Kasumi-1 (cell line): ENCODE measurements at places on chromosomes 12 and 14.

DNA sequence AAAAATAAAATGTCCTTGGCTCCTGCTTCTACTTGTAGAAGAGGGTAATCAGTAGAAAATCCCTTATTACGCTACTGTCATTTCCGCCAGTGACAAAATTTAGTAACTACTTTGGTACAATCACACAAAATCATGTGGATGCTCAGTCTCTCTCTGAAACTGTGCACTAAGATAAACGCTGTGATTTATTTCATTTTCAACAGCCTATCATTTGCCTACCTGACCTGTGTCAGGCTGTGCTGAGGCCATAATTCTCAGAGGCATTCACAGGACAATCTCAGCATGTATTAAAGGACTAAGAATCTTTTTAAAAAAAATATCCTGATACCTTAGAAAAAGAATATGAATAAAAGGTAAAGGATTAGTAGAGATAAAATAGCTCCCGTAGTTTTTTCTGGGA, 226.0 kb downstream of the RASSF9 start:
- DNase-seq, result no peak

DNA sequence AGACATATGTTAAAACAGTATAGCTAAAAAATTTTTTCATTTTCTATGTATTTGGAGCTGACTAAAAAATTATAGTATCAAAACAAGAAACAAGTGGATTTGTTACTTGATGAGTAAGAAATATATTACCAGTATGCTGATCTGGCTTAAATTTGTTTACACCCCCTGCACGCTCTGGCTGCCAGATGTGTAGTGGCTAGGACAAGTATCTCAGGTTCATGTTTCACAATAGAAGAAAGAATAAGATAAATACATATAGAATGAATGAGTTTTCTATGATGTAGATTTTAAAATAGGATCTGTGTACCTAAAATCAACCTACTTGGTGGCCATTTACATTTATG, 13.1 kb downstream of the NAA30 start:
- no peak for DNase-seq

DNA sequence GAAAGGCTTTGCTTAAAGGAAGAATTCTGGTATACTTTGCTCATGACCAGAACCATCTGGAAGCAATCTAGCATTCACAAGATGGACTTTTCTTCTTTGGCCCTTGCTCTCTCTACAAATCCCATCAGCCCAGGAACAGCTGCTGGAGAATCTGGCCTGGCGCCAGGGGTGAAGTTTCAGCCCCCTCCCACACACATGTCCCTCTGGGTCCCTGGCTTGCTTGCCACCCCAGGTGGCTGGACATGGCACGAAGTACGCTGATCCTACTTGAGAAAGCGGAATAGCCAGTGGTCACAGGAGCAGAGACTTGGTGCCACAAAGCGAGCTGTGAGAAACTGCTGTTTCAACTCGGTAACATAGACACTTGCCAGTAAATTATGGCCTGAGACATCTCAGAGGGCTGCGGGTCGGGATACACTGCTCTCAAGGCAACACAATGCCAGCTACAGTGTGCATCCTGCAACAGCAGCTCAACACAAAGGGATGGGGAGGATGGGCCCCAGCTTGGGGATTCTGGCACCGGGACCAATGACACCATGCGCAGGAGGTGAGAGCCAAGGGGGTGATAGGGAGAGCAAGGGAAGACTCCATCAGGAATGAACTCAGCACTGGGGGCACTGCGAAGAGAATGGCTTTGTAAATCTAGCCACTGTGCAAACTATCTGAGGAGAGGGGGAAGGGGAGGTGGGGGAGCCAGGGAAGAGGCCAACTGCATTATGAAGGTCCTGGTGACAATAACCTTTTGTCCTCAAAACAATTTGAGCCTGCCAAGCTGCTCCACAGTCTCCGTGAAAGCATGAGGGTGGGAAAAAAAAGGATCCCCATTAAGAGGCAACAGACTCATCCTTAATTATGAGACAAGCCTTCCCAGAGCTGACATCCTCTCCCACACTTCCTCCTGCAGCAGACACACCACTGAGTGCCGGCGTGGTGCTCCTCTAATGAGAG, 219.9 kb downstream of the PPM1H start:
- no peak for DNase-seq

DNA sequence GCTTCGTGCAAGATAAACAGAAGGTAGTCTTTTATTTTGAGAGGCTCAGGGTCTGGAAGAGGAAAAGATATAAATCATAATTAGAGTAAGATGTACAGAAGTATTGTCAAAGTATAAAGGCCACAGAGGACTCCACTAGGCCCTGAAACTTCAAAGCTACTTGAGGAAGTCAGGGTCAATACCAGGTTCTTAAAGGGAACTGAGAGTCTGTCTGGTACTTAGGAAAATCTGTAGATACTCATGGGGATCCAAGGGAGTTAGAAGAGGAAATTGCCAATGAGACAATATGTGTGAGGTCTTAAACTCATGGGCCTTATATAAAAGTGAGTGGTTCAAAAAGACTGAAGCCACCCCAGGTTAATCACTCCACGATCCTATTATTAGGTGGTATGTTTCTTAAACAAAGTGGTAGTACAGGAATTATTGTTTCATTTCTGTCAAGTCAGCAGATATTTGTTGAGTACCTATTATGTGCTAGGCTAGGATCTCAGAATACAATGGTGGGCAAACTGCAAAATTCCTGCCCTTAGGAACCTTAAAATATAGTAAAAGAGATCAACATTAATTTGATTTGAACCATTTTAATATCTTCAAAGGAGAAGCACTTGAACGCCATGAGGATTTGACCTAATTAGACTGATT, 314.6 kb downstream of the ADAMTS20 start:
- no peak for DNase-seq

DNA sequence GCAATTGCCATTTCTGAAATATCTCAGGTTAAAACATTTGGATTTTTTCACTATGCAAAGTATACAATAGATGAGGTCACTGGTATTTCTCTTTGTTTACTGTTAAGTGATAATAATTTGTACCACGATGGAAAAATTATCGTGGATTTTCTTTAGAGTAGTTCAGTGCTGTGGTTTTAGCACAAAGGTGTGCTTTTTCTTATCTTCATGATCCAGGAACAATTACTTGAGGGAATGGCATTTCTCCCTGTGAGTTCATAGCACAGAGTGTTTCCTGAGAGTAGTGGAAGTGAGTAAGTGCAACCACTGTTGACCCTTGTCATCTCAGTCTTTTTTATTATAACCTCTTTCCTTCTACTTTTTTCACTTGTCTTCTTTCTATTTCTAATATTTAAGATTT, 86.8 kb downstream of the FGD4 start:
- no peak for DNase-seq

DNA sequence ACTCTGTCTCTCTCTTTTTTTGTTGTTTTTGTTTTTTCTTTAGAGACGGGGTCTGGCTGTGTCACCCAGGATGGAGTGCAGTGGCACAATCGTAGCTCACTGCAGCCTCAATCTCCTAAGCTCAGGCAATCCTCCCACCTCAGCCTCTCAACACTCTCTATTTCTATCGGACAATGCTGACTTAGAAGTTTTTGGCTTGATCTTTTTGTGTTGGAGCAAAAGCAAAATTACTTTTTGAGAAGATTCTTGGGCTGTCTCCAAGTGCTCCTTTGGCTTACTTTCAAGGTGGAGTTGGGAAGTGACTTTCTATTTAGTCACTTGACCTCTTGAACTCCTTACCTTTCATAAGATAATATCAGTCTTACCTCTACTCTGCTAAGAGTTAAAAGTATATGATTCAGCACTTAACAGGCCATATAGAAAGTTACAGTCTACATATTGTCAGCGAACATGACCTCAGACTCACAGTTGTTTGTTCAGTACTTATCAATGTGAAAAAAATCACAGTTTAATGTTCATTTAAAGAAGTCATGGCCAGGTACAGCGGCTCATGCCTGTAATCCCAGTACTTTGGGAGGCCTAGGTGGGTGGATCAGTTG, 15.4 kb upstream of the MIA2 start:
- DNase-seq, result no peak

DNA sequence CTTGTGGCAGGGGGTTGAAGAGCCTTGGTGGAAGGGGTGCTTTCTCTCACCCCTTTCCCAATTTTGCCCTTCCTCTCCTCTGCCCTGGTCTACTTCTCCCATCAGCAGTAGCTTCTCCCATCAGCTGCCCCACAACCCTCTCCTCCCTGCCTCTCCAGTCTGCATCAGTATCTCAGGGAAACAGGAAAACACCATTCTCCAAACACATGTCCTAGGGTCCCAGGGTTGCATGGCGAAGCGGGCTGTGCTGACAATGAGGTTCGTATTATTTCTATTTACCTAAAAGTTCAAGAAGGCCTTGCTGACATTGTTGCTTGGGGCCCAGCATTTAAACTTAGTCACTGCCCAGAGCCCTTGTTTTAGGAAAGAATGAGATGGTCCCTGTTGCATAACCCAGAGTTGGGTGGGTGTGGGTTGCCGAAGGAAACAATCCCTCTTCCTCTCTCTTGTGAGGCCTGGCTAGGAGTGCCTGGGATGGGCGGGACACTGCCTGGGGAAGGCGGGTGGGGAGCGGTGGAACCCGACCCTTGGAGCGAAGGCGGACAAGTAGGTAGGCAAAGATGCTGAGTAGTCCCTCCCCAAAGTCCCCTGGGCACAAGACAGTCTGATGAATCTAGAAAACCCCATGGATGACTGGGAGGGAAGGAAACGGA, 1.3 kb upstream of the IGFBP6 start:
- no peak for DNase-seq
